Hematopoietic multipotent progenitor cell treated with erythropoietin and hydrocortisone succinate and interleukin-3 and kit ligand, for 6 days (in vitro differentiated cells): ENCODE measurements at places on chromosomes 7 and 10.
A peak's percentile ranks its signal among the peaks of the same experiment; 100 is the strongest.

GRCh38 chr7:64636386-64636785 lies 29.5 kb upstream of the ZNF107 start:
- DNase-seq = no peak

GRCh38 chr7:75756991-75757676 lies 14.9 kb downstream of the CCL26 start:
- peak; percentile 62 for DNase-seq

GRCh38 chr7:3464900-3465622 lies 164.0 kb downstream of the SDK1 start:
- DNase-seq = no peak

DNA sequence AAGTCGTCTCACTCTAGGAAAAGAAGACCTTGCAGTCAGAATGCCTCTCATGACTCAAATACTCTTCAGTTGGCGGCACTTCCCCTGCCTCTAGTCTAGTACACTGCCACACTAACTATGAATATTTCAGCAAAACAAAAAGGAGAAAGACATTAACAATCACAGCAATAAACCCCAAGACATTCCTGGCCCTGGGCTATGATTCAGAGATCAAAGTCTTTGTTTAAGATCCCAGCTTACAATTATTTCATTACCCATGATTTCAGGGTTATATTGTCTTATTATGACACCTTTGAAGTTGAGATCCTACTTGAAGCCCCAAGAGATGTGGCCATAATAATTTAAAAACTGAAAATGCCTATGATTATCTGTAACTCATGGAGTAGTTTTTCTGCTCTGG lies 597.5 kb downstream of the REEP3 start:
- DNase-seq = no peak

- peak; percentile 49 for DNase-seq
Observed at GRCh38 chr10:93718937-93719725, 16.7 kb upstream of the FRA10AC1 start.

DNA sequence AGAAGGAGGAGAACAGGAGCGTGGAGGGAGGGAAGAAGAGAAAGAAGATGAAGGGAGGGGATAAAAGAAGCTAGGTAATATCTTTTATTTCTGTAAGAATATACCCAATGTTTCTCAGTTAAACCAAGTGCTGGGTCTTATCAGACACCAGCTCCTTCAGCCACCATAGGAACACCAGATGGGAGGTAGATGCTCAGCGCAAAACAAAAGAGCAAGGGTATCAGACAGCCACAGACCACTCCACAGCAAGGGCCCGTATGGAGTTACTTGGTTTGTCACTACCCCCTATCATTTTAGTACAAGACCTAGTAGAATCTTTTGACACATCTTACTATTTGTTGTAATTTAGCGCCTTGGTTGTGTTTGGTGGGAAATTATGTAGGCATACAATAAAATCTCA lies 65.9 kb upstream of the FAM133B start:
- DNase-seq = peak; percentile 91

GRCh38 chr7:75813781-75814236 lies at the start of gene CCL24:
TSS of gene CCL24 (minus strand) at chr7:75813806. CDS start at chr7:75813715, 91 bp downstream.
- peak; percentile 16 for DNase-seq

DNA sequence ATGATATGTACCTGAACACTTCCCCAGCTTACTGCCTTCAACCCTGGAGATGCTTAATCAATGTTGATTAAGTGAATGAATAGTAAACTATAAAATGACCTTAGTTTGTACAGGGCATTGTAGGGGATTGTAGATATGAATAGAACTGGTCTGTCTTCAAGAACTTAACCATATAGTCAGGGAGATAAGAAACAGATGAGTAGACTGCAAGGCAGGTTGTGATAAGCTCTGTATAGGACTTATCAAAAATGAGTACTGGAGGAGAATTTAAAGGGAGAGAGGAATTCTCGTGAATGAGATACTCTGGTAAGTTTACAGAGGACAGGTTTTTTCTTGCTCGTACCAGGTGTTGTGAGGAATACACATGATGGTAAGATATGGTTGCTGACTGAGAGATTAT lies 27.6 kb downstream of the SGPL1 start:
- peak; percentile 29 for DNase-seq

DNA sequence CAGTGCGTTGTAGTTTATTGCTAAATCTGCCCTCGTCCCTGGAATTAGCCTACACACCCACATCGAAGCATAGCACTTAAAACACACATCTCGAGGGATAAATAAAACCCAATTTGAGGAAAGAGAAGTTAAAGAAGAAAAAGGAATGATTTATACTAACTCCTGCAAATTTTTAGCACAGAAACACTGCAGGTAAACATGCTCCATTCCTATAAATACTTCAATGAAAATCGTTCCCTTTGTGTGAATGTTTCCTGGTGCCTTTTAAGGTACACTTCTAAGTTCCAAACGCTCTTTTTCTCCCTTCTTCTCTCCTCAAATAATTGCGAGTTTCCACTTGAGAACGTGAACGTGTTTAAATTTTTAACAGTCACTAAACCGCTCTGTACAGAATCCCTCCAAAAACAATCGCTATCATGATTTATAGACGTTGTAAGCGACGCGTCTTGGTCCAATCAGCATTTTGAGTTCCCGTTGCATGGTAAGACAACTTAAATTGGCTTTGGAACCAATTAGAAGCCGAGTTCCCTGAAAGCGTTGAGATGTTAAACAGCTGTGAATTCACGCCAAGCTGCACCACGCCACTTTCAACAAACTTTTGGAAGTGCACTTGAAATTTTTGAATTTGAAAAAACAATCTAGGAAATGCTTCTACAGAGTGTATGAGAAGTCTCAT lies 12.5 kb upstream of the EBLN1 start:
- DNase-seq = peak; percentile 90

GRCh38 chr7:44150966-44151941 lies 10.1 kb upstream of the MYL7 start:
- DNase-seq = no peak

GRCh38 chr10:109953766-109954165 lies 30.5 kb upstream of the XPNPEP1 start:
- DNase-seq = no peak

GRCh38 chr7:106668861-106669524 lies 8.0 kb upstream of the CCDC71L start:
- DNase-seq = no peak

- DNase-seq = peak; percentile 11
Observed at GRCh38 chr7:107907790-107908189, 16.8 kb downstream of the DLD start.

DNA sequence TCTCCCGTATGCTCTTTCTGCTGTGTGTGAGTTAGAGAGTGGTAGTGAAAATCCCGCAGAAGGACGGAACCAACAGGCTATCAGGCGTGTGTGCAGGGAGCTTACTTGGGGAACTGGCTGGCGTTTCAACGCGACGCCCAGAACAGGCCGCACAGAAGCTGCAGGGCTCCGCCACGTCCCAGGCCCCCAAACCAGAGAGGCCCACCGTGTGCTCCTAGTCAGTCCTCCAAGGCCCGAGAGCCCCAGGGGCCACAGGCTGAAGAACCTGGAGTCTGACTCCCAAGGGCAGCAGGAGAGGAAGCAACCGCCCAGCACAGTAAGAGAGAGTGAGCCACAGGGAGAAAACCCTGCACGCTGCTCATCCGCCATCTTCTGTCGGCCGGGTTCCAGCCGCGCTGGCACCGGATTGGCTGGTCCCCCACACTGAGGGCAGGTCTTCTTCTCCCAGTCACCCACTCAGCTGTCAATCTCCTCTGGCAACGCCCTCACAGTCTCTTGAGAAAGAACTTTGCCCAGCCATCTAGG lies 730.6 kb upstream of the VSTM2A start:
- no peak for DNase-seq

DNA sequence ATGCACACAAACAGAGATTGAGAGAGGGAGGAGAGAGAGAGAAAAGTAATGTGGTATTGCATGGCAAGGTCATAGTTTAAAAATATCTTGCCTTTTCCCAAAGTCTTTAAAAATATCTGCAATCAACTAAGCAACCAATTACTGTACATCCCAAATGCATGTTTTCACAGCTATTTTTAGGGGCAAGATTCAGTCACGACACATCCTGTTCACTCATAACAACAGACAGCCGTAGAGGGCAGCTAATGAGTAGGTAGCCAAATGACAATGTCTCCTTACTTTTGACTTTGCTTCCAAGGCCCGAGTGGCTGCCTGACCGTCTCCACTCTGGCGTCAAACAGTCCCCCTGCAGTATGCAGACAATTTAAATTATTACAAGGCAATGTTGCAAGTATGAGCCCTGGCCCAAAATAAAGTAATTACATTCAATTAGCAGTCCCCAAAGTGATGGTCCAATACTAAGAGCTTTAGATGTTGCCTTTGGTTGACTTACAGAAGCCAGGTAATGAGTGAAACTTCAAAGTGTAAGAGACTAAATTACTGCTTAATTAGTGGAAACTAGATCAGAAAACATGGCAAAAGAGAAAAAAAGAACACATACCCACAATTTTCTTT lies 162.9 kb downstream of the MBL2 start:
- no peak for DNase-seq

- DNase-seq = peak; percentile 93
Observed at GRCh38 chr7:100623951-100624824, 11.8 kb downstream of the MOSPD3 start.

- no peak for DNase-seq
Observed at GRCh38 chr10:128087146-128087883, 38.9 kb downstream of the MKI67 start.

- no peak for DNase-seq
Observed at GRCh38 chr10:82206831-82207230, 331.8 kb downstream of the NRG3 start.

DNA sequence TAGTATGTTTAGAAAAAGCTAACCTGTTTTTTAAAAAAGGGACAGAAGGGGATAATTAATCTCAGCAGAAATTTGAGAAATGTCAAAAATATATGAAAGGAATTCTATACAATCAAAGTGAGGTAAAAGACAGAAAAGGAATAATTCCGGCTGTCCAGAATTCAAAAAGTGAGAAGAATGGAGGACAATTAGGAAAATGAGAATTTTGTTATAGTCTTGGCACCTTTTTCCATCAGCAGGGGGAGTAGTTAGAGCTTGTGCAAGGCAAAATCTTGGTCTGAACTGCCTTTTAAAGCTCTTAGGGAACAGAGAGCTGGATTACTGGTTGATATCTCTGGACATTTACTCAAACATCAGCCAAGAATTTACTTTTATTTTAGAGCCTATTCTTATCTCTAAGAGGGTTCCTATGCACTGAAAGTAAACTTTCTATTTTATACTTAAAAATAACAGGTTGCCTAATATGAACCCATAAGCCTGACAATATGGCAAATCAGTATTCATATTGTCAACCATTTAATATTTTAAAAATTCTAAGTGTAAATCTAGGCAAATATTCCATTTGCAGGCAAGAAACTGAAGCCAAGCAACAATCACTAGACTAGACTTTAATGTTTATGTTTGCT lies 185.6 kb downstream of the ANK3 start:
- peak; percentile 65 for DNase-seq

GRCh38 chr10:11727563-11727962 lies 14.6 kb upstream of the ECHDC3 start:
- no peak for DNase-seq

GRCh38 chr7:83326223-83326622 lies 163.5 kb upstream of the PCLO start:
- no peak for DNase-seq

- no peak for DNase-seq
Observed at GRCh38 chr7:135467207-135467711, 42.6 kb downstream of the CNOT4 start.

GRCh38 chr7:42650701-42651100 lies 261.2 kb downstream of the C7orf25 start:
- DNase-seq = no peak

DNA sequence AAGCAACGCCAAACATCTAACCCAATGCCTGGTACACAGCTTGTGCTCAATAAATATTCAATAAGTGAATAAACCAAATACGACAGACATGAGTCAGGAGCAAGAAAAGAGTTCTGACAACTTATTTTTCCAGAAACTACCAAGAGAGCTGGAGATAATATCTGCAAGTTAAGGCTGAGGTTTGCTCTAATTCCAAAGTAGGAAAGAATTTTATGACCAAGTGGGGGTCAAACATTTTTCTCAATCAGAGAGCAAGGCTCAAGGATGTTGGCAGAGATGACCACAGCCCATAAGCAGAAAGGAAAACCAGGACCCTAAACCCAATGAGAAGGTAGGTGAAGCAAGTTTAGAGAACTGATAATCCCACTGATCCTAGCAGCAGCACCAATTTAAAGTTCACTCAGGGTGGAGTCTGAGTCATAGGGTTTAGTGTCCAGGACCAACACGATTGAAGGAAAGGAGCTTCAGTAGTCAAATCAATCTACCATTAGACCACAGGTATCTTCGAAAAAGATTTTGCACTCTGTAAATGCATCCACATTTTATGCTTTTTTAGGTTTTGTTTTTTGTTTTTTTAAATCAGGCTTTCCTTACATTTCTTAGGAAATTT lies 49.3 kb upstream of the KCNIP2 start:
- no peak for DNase-seq
